Chondrocyte (in vitro differentiated cells): ENCODE measurements at places on chromosomes 2 and 18. TPM values are rescaled to one million over a fixed set of nuclear protein-coding genes. Genes with fewer than 3 reads are reported as not detected.

The ABCG5 gene
- not detected in 3 replicates for total RNA-seq

- H3K27ac ChIP-seq, result no peak overlapping the region
- no peaks in the 10 kb centered on the region for H3K27me3 ChIP-seq
- peaks cover 2% of the 10 kb centered on the region for H3K36me3 ChIP-seq
- H3K4me3 ChIP-seq, result no peak overlapping the region
- H3K4me1 ChIP-seq, result peaks cover 8% of the 10 kb centered on the region
These were observed 645.1 kb upstream of the SETBP1 start for GRCh38 chr18:44035554-44035953.

GRCh38 chr2:1477196-1478040, 64.2 kb downstream of the TPO start:
- no peak overlapping the region for H3K27ac ChIP-seq
- no peak overlapping the region for H3K4me3 ChIP-seq
- H3K4me1 ChIP-seq, result no peaks in the 10 kb centered on the region
- H3K27me3 ChIP-seq, result peaks cover 12% of the 10 kb centered on the region
- H3K36me3 ChIP-seq, result no peaks in the 10 kb centered on the region
- peak; percentile 73 for DNase-seq

The CNDP2 gene
- total RNA-seq, result 57.7 to 64.6 TPM (median 58.6 TPM) in 3 replicates

The DSC1 gene
- not detected in 3 replicates for total RNA-seq

- no peaks in the 10 kb centered on the region for H3K36me3 ChIP-seq
- H3K4me1 ChIP-seq, result no peaks in the 10 kb centered on the region
- no peak for DNase-seq
- no peak overlapping the region for H3K27ac ChIP-seq
- H3K4me3 ChIP-seq, result no peak overlapping the region
- H3K27me3 ChIP-seq, result peaks cover 21% of the 10 kb centered on the region
These were observed 67.0 kb downstream of the CHRNA1 start for GRCh38 chr2:174697255-174697654.

The DHRS9 gene
- not detected in 3 replicates for total RNA-seq

- H3K27me3 ChIP-seq, result no peaks in the 10 kb centered on the region
- peaks cover 38% of the 10 kb centered on the region for H3K4me1 ChIP-seq
- H3K36me3 ChIP-seq, result peaks cover 5% of the 10 kb centered on the region
- peak overlapping the region; percentile 35 for H3K4me3 ChIP-seq
- H3K27ac ChIP-seq, result peak overlapping the region; percentile 58
These were observed 103.1 kb downstream of the MCFD2 start for GRCh38 chr2:46812361-46813019.

GRCh38 chr2:111930409-111930808, 32.0 kb downstream of the MERTK start:
- DNase-seq, result no peak
- H3K36me3 ChIP-seq, result peaks cover 2% of the 10 kb centered on the region
- no peaks in the 10 kb centered on the region for H3K27me3 ChIP-seq

GRCh38 chr2:112073875-112074274, 18.8 kb downstream of the TMEM87B start:
- no peak overlapping the region for H3K27ac ChIP-seq
- H3K4me1 ChIP-seq, result peaks cover 18% of the 10 kb centered on the region
- H3K27me3 ChIP-seq, result no peaks in the 10 kb centered on the region
- DNase-seq, result no peak
- H3K4me3 ChIP-seq, result no peak overlapping the region

DNA sequence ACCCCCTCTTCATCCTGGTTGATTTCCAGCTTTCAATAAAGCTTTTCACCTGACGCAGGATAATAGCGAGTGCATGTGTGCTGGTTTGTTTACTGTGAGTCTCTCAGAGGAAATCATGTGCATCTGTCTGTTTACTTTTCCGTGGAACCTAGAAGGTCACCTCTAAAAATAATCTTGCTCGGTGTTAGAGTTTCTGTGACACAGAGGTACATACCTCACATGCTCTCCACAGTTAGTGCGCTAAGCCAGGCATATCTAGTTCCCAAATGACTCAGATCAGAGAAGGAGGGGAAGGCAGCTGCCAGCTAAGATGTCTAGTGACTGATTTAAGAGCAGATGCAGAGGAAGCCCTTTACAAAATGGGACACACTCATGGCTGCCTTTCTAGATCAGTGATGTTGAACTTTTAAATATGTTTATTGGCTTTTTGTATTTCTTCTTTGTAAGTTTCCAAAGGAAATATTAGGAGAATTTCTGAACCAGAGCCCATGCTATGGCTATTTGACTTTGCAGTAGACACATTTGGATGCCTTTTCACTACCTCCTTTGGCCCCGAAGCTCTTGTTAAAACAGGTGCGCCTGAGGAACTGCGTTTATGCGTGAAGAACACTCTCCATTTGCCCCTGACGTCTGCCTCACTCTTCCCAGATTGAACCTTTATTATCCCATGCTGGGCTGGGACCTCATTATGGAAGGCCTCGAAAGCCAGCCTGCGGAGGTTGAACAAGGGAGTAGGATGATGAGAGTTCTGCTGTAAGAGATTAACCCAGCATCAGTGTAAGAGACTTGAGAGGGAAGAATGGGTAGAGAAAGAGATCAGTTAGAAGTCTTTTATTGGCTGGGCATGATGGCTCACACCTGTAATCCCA, 145.6 kb downstream of the FAM161A start:
- DNase-seq, result no peak
- no peaks in the 10 kb centered on the region for H3K27me3 ChIP-seq
- H3K27ac ChIP-seq, result peak overlapping the region; percentile 23
- peaks cover 2% of the 10 kb centered on the region for H3K36me3 ChIP-seq
- H3K4me3 ChIP-seq, result no peak overlapping the region
